GM06990 (cell line): ENCODE measurements at places on chromosomes 3 and 15.

DNA sequence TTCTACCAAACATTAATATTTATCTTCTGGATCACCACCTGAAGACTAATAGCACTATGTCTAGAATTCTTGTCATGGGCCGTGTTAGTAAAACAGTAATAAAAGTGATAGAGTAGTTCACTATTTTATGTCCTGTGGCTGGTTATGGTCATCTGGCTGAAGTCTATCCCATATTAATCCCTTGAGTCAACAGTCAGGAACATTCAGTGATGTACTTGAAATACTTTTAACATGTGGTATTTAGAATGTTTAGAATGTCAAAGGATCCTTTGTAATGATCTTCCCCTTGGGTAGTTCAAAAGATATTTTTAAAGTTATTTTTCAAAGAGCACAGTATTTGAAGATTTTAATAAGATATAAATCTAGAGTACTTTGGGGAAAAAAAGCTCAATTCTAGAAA is 117.0 kb downstream of the MBNL1 start:
- DNase-seq: no peak

DNA sequence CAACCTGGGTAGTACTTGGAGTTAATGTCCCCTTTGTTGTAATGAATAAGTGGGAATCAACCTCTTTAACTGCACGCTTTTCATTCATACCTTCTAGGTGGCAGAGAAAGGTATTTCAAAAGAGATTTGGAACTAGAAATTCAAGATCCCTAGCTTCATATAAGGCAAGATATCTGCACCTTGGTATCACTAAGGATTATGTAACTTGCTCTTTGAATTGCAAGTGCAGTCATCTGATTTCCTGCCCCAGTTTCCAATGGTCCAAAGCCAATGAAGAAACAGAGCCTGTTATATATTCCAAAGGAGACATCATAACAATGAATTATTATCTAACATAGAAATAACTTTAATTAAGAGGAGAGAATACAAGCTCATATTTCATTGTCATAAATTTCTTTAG is 54.8 kb upstream of the CMSS1 start:
- DNase-seq: no peak

DNA sequence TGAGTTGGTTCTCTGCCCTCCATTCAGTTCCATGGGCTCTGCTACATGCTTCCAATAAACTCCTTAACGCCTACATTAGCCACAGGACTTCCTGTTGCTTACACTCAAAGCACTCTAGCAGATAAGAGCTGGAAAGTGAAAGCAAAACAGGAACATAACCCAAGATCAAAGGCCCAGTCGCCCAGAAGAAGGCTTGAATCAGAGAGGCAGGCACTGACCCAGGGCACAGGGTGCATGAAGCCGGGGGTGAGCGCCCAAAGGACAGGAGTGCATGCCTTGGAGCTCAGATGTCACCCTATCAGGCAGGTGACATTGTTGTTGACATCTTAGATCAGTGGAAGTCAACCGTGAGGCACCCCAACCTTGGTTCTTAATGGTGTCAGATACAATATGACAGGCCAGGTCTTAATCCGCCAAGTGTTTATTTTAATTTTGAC is 235.1 kb downstream of the UACA start:
- DNase-seq: peak; percentile 80

DNA sequence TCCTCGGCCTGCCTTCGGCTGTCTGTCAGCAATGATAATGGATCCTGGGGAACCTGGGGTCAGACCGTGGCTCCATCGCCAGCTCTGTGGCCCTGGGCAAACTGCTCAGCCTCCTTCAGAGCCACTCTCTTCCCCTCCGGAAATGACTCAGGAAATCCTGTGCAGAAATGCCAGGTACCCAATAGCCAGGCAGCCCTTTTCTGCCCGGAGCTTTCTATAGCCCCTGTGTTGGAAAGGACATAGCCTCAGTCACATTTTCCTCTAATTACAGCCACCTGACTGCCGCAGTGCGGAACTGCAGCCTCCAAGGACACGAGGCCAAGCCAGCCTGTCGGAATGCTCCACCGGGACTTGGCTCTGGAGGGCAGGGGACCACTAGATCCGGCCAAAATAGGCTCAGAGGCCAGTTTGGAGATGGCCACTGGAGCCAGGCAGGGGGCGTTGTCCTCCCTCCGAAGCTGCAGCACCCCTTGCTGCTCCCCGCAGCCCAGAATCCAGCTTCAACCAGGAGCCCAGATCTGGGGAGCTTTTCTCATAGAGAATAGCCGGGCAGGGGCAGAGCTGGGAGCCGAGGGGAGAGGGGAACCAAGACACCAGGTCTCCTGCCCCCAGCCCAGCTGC is 11.6 kb upstream of the ZXDC start:
- DNase-seq: no peak

DNA sequence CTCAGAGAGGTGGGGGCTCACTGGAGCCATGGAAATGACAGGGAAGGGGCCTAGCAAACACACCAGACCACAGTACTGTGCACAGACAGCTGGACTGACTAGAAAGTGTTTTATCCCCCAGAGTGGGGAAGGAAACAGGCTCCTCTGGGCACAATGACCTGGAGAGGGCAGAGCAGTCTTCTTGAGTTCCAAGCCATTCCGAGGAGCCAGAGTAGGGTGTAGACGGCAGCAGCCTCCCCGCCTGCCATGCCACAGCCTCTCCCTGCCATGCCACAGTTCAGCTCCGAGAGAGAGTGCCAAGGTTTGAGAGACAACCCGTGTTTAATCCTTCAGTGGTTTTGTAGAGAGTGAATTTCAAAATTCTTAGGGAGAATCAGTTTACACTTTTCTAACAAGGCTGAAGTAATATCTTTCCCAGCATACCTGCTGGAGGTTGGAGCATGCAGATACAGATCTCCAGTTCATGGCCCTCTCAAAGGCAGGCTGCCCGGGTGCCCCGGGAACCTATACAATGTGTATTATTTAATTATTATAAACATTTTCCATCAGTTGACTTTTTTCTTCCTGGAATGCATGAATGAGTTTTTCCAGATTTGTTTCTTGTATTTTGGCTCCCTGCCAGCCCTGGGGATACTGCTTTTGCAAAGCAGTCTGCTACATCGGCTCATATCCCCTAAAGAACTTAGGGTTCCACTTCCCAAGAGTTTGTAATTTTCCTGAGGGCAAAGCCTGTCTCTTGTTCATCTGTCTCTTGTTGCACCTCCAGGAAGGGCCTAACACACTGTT is 3.2 kb downstream of the PODXL2 start:
- DNase-seq: no peak

DNA sequence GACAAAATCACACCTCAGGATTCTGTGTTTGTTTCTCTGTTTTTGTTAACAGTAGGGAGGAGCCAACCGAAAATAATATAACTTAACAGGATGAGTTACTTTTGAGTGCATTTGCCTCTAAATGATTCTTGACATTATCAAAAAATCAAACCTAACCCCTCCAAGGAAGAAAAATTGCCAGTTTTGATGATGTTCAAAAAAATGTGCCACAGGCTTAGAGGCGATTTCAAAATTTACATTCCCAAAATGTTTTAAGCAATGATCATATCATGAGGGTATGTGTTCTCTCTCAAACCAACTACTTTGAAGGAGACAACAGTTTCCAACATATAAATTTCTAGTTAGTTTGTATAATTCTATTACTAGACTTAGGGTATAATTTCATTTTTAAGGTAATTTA is 6.7 kb downstream of the VGLL3 start:
- DNase-seq: no peak

GRCh38 chr3:42099020-42099765 is 8.0 kb downstream of the TRAK1 start:
- DNase-seq: no peak

- DNase-seq: no peak
Observed at GRCh38 chr3:16379838-16380237, 114.8 kb downstream of the OXNAD1 start.

- DNase-seq: no peak
Observed at GRCh38 chr3:102979682-102980354, 545.0 kb downstream of the ZPLD1 start.

GRCh38 chr3:45567730-45568172 is 26.8 kb upstream of the LIMD1 start:
- peak; percentile 66 for DNase-seq

DNA sequence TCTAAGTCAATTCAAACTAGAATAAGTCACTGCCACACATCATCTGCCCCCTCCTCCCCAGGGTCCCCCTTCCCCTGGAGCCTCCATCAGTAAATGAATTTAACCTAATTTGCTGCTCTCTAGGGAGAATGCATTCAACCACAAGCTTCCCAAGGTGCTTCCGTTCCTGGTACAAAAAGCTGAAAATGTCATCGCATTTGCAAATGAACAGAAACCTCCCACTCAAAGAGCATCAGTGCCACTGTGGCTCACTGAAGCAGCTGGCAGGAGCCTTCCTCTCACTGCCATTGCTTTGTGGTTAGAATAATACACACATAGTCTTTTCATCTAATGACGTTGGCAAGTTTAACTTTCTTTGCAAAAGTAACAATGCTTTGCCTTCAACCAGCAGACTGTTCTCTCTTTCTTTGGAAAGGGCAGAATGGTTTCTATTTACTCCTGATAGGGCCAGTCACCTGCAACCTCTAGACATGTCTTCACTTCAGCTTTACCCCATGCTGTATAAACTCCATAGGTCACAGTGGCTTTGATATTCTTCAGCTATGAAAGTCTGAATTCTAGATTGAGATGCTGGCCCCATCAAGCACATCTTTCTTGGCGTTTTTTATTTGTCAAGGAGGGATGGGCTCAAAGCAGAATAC is 238.1 kb downstream of the CPNE4 start:
- DNase-seq: peak; percentile 42

DNA sequence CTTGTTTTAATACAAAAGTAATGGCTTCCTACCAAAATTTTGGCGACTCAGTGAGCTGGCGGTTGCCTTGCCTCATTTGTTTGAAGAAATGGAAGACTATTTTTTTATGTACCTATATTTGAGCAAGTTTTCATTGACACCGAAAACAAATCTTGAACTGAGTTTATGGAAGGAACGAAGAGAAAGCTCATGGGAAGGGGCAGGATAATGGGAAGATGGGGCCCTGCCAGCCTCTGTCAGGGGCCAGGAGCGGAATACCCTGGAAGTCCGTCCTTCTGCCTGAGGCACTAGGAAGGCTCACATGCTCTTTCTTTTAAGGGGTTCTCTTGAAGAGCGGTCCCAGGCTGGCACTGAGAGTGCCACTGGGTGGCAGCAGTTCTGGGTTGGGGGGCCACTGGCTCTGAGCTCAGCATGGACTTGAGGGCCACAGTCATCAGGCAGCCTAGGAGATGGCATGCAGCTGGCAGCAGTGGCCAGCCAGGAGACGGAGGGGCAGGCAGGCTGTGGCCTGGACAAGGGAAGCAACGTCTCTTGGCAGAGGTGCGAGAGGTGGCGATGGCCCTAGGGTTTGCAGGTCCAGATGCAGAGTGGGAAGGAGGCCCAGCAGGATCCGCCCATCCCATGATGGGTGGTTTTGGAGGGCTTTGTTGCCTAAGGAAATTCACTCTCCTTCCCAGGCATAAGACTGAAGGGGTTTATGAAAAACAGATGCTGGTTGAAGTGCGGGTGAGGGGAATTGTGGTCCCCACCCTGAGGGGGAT is 41.6 kb downstream of the ISG20 start:
- no peak for DNase-seq
